ENCODE measurements at places on chromosomes 1 and 21. TPM values are rescaled to one million over a fixed set of nuclear protein-coding genes. Genes with fewer than 3 reads are reported as not detected.

DNA sequence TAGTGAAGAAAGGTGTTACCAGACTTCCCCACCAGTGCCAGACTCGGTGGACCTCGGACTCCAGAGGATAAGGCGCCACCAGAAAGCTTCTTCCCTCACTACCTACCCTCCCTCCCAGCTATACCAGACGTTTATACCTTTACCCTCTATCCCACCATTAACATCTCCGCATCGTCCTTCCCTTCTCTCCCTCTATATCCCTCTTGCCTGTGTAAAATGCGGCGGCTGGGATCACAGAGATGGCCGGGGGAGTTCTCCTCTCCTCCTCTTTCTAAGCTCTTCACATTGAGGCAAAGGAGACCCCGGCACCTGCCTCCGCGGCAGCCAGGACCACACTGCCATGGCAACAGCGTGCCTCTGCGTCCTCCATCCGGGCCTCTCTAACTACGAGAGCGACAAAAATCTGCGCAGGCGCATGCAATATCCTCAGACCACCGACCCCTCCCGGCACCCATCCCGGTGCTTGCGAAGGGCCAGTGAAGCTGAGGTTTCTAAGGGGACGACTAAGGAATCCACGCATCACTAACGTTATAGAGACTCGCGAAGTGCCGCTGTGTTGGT, at the start of gene CCDC181:
Gene CCDC181, minus strand, starts transcription at position 394 of the 561 bp plus-strand sequence. CDS start 2,547 bp downstream, outside the sequence.
- peaks cover 52% of the 10 kb centered on the region for H3K27me3 ChIP-seq
- H3K4me3 ChIP-seq: peak within 1 kb of the TSS; percentile 79
- peak; percentile 76 for DNase-seq
- H3K4me1 ChIP-seq: peaks cover 4% of the 10 kb centered on the region
- H3K27ac ChIP-seq: no peak within 1 kb of the TSS

DNA sequence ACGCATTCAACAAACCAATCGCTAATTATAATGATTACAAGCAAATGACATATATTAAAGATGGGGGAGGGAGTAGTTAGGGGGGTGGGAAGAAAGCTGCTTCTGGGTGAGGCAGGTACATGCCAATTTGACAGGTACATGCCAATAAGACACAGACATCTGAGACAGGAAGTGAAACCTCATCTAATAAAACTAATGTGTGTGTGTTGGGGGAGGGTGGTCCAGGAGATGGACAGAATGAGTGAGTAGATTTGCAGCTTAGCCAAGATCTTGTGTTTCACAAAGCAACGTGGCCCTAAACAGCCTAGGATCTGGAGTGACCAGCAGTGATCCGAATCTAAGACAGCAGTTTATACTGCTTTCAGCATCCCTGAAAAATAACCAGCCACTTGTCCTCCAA, 10.8 kb downstream of the CFAP45 start:
- DNase-seq: no peak
- H3K36me3 ChIP-seq: no peaks in the 10 kb centered on the region
- H3K27me3 ChIP-seq: no peaks in the 10 kb centered on the region
- no peak overlapping the region for H3K27ac ChIP-seq
- H3K4me3 ChIP-seq: no peak overlapping the region
- peaks cover 4% of the 10 kb centered on the region for H3K4me1 ChIP-seq

RIPPLY3 gene
- total RNA-seq: not detected

- no peak for DNase-seq
- no peak overlapping the region for H3K27ac ChIP-seq
- peaks cover 7% of the 10 kb centered on the region for H3K4me1 ChIP-seq
- peaks cover 12% of the 10 kb centered on the region for H3K36me3 ChIP-seq
- no peak overlapping the region for H3K4me3 ChIP-seq
- H3K27me3 ChIP-seq: no peaks in the 10 kb centered on the region
Observed at GRCh38 chr1:15704526-15705183, 20.5 kb downstream of the PLEKHM2 start.

F5 gene
- 49.8 TPM for total RNA-seq

FCGR3B gene
- not detected for total RNA-seq
